ENCODE measurements at places on chromosomes 1 and 21. TPM values are rescaled to one million over a fixed set of nuclear protein-coding genes. Genes with fewer than 3 reads are reported as not detected.

DNA sequence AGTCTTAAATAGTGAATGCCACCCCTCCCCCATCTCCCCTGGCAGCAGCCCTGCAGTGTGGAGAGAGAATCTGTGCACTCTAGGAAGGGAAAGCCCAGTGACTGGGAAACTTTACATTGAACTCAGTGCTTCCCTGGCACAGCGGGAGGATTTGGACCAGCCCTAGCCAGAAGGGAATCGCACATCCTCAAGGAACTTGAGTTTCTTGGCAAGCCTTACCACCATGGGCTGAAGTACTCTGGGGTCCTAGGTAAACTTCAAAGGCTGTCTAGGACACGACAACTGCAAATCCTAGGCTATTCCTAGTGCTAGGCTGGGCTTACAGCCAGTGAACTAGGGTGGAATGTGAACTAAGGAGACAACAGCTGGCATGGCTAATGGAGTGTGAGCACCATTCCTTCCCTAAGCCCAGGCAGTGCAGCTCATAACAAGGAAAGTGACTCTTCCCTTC is 88.3 kb downstream of the COL24A1 start:
- DNase-seq: no peak

DNA sequence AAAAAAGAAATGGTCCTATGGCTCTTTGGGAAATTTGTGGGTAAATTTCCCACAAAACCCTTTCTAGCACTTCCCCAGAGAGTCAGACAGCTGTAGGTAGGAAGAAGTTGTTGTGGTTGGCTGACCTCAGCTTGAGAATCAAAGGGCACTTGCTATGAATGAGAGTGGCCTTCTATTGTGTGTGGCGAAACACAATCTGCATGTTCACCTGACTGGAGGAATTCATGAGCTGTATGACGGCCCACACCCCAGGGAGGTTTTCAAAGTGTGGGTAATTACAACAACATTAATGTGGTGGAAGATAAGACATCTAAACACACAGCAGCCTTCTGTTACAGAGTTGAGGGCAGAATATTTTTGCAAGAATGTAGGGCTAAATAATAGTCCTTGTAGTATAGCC is 38.8 kb downstream of the NGF start:
- no peak for DNase-seq

Gene ELF3
- under 0.01 TPM for total RNA-seq

Gene RNU1-2
- under 0.01 TPM for total RNA-seq

- DNase-seq: peak; percentile 77
These were observed 9.7 kb upstream of the PRDX6 start for GRCh38 chr1:173467426-173467825.

- peak; percentile 5 for DNase-seq
These were observed 45.1 kb upstream of the MUTYH start for GRCh38 chr1:45385302-45385701.

DNA sequence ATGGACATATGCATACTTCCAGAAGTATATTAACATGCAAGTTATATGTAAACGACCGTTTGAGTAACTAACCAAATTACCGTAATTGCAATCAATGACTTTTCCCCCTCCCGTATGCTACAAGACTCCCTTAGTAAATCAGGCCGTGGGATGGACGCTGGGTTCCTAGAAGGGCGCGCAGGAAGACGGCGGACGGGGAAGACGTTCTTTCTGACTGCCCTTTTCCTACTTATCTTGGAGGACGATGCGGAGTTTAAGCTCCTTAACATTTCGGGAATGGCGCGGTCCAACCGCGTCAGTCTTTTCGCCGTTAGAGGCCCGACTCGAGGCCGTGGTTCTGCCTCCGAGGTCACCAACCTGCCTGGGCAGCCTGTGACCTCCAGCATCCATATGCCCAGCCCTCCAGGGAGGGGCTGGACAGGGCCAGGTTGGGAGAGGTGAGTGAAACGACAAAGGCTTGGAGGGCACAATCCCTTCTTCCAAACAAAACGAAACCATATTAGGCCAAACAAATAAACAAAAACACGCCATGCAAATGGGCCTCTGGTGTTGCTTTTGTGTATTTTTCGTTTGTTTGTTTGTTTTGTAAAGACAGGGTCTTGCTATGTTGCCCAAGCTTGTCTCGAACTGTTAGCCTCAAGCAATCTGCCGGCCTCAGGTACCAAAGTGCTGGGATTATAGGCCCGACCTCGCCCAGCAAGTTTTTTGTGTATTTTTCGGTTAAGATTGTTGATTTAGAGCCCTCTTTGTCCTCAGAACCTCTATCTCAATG is 873 bp upstream of the PI4KB start:
- DNase-seq: peak; percentile 13

Gene PRSS38
- total RNA-seq: not detected

Gene DEGS1
- 87.2 TPM for total RNA-seq

Gene PHLDA3
- 116 TPM for total RNA-seq
